ENCODE measurements at places on chromosomes 4 and X. TPM values are rescaled to one million over a fixed set of nuclear protein-coding genes. Genes with fewer than 3 reads are reported as not detected.

CA5B gene
- 6.3 TPM for total RNA-seq

RHOH gene
- total RNA-seq, result 3.4 TPM

TIMM8A gene
- total RNA-seq, result 2.2 TPM

SUPT20HL1 gene
- not detected for total RNA-seq

PABPC4L gene
- total RNA-seq, result 17.6 TPM

ADH6 gene
- total RNA-seq, result 16.4 TPM

TKTL2 gene
- 1.7 TPM for total RNA-seq

FGD1 gene
- 3.1 TPM for total RNA-seq

MAGIX gene
- 0.24 TPM for total RNA-seq

OPN1MW3 gene
- not detected for total RNA-seq

ETDA gene
- not detected for total RNA-seq

CD40LG gene
- total RNA-seq, result not detected

P2RY4 gene
- 0.48 TPM for total RNA-seq

GPR119 gene
- total RNA-seq, result not detected

MED12 gene
- 14.0 TPM for total RNA-seq

AWAT2 gene
- total RNA-seq, result 0.96 TPM

FRMPD4 gene
- 4.6 TPM for total RNA-seq

BTC gene
- total RNA-seq, result 0.96 TPM

GYG2 gene
- 9.6 TPM for total RNA-seq

BEND2 gene
- total RNA-seq, result 1.9 TPM

FOXR2 gene
- total RNA-seq, result 0.48 TPM

FGF16 gene
- not detected for total RNA-seq

NXF2 gene
- total RNA-seq, result not detected

RAB40AL gene
- total RNA-seq, result 2.2 TPM

KCTD8 gene
- 3.1 TPM for total RNA-seq

SLITRK2 gene
- total RNA-seq, result 1.2 TPM

ARHGAP10 gene
- total RNA-seq, result 71.0 TPM

NWD2 gene
- total RNA-seq, result 2.4 TPM

GLUD2 gene
- 1.2 TPM for total RNA-seq

SCML1 gene
- total RNA-seq, result 13.5 TPM

TCEAL5 gene
- not detected for total RNA-seq

PIGA gene
- 26.5 TPM for total RNA-seq

TMPRSS11B gene
- 6.7 TPM for total RNA-seq

CNKSR2 gene
- total RNA-seq, result 16.4 TPM

AFF1 gene
- total RNA-seq, result 19.3 TPM

GPR50 gene
- 1.2 TPM for total RNA-seq

LPAR4 gene
- total RNA-seq, result 4.8 TPM

GASK1B gene
- 150 TPM for total RNA-seq

TMEM150C gene
- total RNA-seq, result 4.3 TPM

SATL1 gene
- total RNA-seq, result 4.3 TPM

PALLD gene
- total RNA-seq, result 441 TPM

MAGEB10 gene
- total RNA-seq, result 2.4 TPM

MAGEC1 gene
- total RNA-seq, result 0.48 TPM

KLHL34 gene
- total RNA-seq, result 0.48 TPM

SYN1 gene
- total RNA-seq, result not detected

KLHL13 gene
- total RNA-seq, result 40.2 TPM

CXCL3 gene
- 7.0 TPM for total RNA-seq

ZAR1 gene
- total RNA-seq, result 0.48 TPM

TGIF2LX gene
- 0.72 TPM for total RNA-seq
